ENCODE measurements at places on chromosomes 3 and 15.
A peak's percentile ranks its signal among the peaks of the same experiment; 100 is the strongest.

- no peak for DNase-seq
Measured at GRCh38 chr15:78431955-78432354, 6.1 kb upstream of the IREB2 start.

DNA sequence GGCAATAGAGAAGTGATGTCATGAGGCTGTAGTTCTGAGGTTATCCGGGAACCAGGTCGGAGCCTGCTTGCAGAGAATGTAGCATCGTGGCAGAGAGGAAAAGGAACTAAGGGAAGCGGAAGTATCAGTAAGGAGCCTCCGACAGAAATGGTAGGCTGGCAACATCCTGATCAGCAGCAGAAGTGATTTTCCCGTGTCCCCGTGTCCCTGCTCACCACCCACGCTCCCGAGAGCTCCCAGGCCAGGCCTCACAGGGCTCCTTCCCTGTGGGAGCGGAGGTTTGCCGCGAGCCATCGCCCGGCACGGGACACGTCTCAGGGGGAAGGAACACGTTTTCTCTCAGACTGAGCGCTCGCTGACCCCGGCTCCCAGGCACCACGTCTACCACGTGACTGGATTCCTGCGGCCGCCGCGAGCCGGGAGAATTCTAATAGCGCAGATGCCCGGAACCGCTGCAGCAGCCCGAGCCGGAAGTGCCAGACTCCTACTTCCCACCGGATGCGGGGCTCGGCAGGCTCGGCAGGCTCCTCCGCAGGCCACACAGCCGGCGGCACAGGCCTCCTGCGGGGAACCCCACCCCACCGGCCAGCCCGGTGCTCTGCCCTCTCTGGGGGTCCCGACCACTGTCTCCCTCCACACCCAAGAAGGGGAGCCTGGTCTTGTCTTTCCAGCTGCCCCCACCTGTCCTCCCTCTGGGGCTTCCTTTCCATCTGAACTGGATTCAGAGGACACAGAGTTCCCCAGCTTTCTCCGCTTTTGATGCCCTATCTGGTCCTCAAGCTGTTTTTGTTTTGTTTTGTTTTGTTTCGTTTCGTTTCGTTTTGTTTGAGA, 99.3 kb downstream of the BDH1 start:
- DNase-seq, result peak; percentile 75

GRCh38 chr3:115475178-115476041, 147.9 kb upstream of the GAP43 start:
- DNase-seq, result no peak

- no peak for DNase-seq
Measured at GRCh38 chr3:90010341-90010740, 902.9 kb downstream of the EPHA3 start.

GRCh38 chr3:71339049-71339448, 244.5 kb downstream of the FOXP1 start:
- DNase-seq, result no peak

DNA sequence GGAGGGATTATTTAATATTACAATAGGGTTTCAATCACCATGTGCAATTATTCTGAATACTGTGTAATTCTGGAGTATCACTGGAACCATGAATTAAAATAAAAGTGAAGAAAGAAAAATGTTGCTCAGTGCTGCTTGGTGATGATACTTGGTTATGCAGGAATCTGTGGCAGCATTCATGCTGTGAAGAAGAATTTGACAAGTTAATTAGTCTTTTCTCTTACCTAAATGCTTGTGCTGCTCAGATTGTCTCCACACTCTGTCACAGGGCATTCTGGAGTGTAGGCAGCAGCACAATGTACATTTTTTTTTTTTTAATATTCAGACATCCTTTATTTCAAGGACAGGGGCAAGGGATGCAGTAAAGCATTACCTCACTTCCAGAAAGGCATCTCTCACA, 749.3 kb upstream of the CADM2 start:
- DNase-seq, result no peak

GRCh38 chr15:61835496-61836106, 224.6 kb downstream of the VPS13C start:
- no peak for DNase-seq

DNA sequence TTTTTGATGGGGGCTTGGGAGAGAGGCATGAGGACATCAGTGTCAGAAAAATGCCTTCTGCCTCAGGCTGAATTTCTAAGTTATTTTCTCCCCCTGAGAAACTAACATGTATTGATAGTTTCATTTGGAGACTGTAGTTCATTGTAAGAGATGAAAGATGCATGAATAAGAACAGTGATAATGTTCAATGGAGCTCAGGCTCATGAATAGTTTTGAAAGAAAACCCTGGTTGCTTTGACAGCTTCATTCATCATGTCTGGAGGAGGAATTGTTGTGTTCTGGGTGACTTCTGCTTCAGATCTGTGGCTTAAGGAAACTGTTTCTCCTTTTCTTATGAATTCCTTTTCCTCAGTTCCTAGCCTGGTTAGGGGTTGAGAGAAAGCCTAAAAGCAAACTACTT, 204.0 kb upstream of the LRRC3B start:
- no peak for DNase-seq

Measured in AG04450 (cell line).